ENCODE measurements at places on chromosomes 5 and 9. TPM values are rescaled to one million over a fixed set of nuclear protein-coding genes. Genes with fewer than 3 reads are reported as not detected.

TLR4 gene
- 3.2 TPM for total RNA-seq

RANBP17 gene
- total RNA-seq, result 9.4 TPM

TMC1 gene
- total RNA-seq, result 0.29 TPM

CENPH gene
- total RNA-seq, result 13.9 TPM

NR4A3 gene
- 3.9 TPM for total RNA-seq

SLC36A3 gene
- not detected for total RNA-seq

ADAMTS16 gene
- not detected for total RNA-seq

TRIM7 gene
- total RNA-seq, result 6.8 TPM

SPATA31C2 gene
- not detected for total RNA-seq

FGF10 gene
- total RNA-seq, result 0.27 TPM

ASPN gene
- 7.6 TPM for total RNA-seq

CEL gene
- 0.61 TPM for total RNA-seq

PCDHGB3 gene
- total RNA-seq, result 0.57 TPM

LHFPL2 gene
- 35.5 TPM for total RNA-seq

GRIN3A gene
- total RNA-seq, result 0.12 TPM

DNA sequence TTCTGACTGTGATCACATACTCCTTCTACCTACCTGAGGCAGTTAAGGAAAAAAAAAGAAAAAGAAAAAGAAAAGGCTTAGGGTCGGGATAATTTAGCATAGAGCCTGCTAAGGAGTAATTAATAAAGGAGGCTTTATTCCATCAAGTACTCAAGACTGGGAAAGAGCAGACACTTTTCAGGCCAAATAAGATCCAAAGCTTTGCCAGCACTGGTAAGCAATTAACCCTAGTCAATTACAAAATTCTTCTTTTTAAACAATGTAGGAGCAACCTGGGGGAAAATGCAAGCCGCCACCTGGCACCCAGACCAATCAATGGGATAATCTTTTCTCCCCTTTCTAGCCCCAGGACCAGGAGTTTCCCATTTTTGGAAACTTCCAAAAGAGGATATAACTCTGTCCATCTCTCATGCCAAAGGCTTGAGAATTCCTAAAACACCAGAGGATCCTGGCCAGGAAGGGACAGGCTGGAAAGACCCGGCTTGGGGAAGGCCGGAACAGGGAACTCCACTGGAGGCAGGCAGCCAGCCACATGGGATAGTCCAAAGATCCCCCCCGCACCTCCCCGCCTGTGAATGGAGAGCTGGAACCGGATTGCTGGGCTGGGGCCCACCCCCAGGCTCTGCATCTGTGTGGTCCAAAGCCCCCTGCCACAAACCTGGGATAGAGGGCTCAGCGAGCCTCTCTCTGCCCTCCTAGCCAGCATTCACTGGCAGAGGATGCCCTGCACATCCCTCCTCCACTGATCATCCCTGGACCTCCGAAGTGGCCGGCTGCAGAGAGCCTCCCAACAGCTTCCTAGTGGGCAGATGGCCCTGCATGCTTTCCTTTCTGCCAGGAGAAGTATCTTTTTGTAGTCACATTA, 117.8 kb downstream of the ZNF354C start:
- no peak for DNase-seq

DNA sequence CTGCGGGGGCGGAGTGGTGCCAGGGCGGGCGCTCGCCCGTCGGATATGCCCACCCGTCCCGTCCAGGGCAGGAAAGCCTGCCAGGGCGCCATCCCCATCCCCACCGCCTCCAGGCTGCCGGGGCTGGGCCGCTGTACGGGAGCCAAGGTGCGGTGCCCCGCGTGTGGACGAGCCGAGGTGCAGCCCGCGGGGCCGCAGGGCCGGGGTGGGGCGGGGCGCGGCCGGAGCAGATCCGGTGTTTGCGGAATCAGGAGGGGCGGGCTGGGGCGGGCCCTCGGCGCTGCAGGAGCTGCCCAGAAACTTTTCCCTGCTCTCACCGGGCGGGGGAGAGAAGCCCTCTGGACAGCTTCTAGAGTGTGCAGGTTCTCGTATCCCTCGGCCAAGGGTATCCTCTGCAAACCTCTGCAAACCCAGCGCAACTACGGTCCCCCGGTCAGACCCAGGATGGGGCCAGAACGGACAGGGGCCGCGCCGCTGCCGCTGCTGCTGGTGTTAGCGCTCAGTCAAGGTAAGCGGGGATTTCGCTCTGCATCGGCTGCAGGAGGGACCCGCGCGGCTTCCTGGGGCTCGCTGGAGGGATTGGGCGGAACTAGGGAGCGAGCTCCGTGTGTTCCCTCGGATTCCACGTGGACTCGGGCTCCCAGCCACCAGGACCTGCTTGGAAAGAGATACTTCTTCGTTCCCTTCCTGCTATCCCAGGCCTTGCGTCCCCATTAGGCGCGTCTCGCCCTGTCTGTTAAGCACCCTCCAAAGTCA, at the start of gene ITGA2:
ITGA2 (plus strand) TSS at position 328 of the 756 bp plus-strand sequence; CDS start at position 445, 117 bp downstream.
- peak; percentile 88 for DNase-seq

DNA sequence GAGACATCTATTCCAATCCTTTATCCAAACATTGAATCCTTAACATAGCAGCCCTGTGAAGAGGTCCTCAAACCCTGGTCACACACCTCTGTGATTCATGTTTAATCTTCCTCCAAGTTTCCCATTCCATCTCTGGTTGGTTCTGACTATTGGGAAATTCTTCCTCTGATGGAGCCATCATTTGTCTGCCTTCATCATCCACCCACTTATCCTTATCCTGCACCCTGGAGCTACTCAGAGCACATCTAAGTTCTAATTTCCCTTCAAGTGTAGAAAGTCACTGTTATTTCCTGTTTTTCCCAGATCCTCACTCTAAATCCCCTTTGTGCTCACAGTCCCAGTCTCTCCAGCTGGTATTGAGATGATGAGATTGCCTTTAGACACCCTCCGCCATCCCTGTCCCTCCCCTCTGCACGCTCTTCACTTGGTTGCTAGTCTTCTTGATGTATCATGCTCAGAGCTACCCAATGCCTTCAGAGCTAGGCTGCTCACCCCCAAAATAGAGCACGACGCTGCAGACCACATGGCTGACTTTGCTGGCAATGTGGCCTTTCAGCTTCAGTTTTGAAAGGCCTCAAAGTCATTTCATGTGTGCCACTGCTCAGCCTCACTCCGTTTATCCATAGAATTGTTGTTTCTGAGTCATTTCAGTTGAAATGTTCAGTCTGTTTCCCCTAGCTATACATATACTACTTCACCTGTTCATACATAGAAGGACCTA, 154.3 kb downstream of the PALM2AKAP2 start:
- no peak for DNase-seq

- DNase-seq, result no peak
Observed at GRCh38 chr9:111095441-111095840, 57.2 kb upstream of the LPAR1 start.

DNA sequence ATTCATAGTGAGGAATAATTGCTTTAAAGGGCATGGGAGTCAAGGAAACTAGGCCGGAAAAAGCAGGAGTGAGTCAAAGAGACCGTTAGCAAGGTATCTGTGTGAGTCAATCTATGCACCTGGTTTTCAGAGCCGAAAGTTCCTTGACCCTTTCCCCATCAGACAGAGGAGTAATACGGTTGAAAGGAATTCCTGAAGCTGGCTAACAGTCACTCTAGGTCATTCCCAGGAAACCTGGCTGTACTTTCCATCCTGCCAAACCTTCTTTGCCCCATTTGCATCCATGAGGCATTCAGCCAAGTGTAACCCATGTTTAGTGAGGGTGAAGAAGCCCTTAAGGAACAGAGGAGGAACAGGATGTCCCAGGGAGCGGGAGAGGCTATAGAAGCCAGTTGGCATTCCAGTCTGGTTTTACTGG, 16.2 kb downstream of the RBM18 start:
- no peak for DNase-seq

GRCh38 chr9:68704814-68705530, at the start of gene PIP5K1B:
TSS of gene PIP5K1B (plus strand) at chr9:68705240. CDS start at chr9:68822615, 117,375 bp downstream.
- DNase-seq, result peak; percentile 89

GRCh38 chr5:26864061-26864460, 174.3 kb downstream of the CDH9 start:
- no peak for DNase-seq

DNA sequence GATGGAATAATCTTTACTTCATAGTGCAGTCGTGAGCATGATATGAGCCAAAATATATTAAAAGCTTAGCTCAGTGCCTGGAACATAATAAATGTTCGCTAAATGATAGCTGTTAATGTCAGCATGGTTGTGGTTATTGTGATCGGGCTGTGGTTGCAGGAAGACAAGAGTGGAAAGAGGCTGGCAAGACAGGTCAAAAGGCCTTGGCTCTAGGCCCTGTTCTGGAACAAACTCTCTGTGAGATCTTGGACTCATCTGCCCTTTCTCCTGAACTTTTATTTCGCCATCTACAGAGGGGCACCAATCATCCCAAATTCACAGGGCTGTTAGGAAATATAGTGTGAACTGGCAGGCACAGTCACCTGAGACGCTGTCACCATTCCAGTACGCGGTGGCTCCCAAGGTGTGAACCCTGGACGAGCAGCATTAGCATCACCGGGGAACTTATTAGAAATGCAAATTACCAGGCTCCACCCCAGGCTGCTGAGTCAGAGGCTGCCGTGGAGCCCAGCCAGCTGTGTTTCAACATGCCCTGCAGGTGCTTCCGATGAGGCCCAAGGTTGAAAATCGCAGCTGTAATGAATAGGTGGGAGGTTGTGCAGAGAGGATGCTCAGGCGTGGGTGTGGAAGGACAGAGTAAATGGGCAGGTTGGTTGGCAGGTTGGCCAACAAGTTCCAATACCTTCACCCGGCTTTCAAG, 50.2 kb upstream of the SAP30L start:
- DNase-seq, result peak; percentile 39

DNA sequence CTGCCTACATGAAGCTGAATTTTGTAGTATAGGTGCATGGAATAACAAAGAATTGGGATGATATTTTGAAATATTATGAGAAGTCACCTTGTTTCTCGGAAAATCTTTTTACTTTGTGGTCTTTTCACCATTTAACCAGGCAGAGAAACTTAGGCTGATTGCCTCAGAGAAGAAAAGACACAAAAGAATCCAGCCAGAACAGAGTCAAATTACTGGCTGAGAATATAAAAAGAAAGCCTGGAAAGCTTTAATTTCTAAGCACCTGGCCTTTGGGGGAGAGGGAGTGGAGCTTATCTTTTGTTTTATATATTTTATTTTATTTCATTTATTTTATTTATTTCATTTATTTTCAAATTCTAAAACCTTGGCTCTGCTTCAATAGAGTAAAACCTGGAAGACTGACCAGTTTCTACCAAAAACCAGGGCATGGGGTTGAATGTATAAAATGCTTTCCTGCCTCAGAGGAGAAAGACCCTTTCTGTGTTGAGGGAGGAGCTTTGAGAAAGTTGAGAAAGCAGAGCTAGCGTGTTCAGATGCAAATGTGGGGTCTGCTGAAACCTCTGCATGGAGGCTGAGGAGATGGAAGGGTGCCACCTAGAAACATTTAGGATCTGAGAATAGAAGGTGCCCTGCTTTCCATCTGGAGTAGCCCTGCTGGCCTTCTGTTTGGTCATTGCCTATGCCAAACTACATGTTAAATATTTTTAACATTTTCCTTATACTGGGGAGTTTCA, 81.6 kb downstream of the NREP start:
- DNase-seq, result no peak

DNA sequence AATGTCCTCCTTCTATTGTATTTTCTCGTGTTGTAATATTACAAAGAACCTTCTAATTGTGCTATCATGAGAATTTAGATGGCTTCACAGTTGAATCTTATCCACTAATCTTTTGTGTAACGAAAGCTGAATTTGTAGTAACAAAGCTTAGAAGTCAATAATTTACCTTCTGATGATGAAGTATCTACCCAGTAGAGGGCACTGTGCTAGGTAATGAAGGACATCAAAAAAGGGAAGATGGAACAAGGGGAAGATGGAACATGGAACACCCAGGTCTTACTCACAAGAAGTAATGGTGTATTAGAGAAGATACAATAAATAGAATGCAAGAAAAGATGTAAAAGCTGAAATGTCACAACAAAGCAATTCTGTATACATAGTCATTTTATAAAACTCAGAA, 131.0 kb upstream of the CCNG1 start:
- no peak for DNase-seq

GRCh38 chr9:133987446-133987788, 4.7 kb downstream of the VAV2 start:
- no peak for DNase-seq

DNA sequence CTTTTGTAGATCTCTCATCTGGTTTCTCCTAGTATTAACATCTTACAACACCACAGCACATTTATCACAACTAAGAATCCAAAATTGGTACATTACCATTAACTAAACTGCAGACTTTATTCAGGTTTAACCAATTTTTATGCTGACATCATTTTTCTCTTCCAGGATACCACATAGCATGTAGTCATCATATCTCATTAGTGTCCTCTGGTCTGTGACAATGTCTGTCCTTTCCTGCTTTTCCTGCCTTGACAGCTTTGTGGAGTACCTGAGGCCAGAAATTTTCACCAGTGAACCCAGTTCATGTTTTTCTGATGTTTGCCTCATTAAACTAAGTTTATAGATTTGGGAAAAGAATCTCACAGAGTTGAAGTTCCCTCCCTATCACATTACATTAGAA, 294.7 kb upstream of the TNC start:
- no peak for DNase-seq

- no peak for DNase-seq
Observed at GRCh38 chr5:9188131-9188530, 357.7 kb downstream of the SEMA5A start.

DNA sequence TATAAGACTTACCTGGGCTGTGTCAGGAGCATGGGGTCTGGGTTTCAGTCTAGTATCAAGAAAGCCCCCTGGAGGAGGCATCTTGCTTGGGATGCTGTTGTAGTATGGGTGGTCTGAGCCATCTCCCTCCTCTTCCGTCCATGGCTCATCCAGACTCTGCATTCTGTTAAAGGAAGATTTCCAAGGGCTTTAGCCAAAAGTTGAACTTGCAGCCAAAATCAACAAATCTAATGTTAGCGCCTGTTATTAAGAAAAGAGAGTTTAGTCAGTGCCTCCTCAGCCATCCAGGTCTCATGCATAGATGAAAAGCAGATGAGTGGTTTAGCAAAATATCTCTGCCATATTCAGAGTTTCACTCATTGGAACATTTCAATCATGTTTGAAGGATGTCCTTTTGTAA, 55.6 kb downstream of the S1PR3 start:
- DNase-seq, result no peak

DNA sequence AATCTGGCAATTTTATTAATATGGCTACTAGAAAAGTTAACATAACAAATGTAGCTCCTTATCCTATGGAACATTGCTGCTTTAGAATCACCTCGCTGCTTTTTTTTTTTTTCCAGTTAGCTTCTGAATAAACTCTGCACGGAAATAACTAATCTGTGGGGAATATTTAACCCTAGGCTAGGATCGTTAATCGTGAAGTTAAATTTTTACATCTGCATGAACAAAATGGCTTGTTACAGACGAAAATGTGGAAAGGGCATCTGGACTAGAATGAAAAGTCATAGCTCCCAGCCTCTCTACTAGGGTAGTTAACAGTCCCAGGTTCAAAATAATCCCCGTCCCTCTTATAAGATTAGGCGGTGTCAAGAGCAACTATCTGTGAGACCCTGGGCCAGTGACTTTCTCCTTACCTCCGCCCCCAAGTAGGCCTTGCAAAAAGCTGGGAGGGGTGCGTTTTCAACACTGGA, 470 bp upstream of the SLC22A5 start:
- no peak for DNase-seq

GRCh38 chr5:107840161-107840560, 169.4 kb upstream of the EFNA5 start:
- no peak for DNase-seq

GRCh38 chr5:146703899-146704298, 174.7 kb downstream of the PPP2R2B start:
- DNase-seq, result no peak
